ENCODE measurements at places on chromosomes 6 and 20.

DNA sequence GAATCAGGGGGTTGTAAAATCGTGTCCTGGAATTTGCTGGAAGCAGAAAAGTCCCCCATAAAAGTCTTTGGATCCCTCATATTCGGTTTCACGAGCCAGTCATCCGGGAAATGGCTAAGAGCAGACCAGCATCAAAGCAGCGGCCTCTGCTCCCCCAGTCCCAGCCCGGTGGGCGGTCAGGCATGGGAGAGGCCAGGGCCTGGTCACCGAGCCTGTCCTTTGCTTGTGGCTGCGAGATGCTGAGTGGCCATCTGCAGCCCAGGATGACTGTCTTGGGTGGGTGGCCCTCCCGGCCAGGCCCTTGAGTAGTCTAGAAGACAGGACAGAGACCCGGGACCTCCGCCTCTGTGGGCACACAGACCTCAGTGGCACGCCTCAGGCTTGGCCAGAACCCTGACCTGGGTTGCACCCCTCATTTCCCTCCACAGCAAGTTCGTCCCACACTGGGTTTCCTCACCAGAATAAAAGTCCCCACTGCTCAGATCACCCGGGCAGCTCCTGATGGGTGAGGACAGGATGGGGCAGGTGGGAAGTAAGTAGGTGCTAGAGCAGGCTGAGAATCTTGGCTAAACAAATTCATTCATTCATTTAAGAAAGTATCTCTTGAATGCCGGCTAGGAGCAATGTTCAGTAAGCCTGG, 172.1 kb downstream of the BMP7 start:
- DNase-seq = no peak

DNA sequence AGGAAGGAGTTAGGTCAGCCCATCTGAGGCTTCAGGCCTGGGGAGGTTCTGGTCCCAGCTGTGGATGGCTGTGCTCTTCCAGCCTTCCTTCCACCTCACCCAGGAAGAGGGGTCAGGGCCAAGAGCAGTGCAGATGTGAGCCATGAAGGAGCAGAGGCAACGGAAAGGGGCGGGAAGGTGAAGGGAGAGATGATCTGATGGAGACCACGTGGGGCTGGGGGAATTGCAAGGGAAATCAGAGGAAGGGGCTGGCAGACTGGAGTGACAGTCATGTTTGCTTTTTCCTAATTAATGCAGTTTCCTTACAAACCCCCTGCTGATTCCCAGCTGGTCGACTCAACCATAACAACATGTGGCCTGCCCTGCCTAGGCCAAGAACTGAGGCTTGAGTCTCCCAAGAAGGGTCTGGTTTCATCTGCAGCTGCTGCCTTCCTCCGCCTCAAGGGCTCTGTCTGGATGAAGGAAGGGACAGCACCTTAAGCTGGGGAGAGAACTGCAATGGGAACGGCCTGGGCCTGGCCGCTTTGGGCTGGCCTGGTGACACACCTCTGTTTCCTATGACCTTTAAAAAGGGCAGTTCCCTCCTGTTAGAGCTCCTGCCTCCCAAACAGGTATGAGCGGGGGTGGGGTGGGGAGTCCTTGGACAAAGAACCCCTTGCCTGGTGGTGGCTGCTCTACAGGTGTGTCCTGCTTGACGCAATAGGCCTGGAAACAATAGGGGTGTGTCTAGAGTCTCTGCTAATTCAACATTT, 7.8 kb upstream of the MRPS18A start:
- no peak for DNase-seq

GRCh38 chr6:110615722-110616121, 139.3 kb upstream of the SLC22A16 start:
- DNase-seq = no peak

DNA sequence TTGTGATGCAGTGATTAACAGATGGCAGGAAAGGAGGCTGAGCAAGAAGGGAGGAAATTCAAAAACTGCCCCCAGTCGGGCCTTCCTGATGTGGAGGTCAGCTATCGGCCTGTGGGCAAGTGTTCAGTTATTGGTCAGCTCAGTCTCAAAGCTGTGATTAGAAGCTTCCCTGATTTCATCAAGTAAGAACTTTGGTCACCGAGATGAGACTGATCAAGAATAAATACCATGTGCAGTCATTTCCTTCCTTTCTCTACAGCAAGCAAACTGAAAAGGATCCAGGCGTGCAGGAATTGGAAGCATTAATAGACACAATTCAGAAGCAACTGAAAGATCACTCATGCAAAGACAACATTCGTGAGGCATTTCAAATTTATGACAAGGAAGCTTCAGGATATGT, 69.7 kb downstream of the EFHC1 start:
- DNase-seq = no peak

DNA sequence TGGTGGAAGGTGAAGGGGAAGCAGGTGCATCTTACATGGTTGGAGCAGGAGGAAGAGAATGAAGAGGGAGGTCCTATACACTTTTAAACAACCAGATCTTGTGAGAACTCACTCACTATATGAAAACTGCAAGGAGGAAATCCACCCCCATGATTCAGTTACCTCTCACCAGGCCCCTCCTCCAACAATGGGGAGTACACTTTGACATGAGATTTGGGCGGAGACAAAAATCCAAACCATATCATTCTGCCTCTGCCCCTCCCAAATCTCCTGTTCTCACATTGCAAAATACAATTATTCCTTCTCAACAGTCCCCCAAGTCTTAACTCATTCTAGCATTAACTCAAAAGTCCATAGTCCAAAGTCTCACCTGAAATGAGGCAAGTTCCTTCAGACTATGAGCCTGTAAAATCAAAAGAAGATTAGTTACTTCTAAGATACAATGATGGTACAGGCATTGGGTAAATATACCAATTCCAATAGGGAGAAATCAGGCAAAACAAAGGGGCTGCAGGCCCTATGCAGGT, 60.5 kb downstream of the EDN1 start:
- DNase-seq = no peak

DNA sequence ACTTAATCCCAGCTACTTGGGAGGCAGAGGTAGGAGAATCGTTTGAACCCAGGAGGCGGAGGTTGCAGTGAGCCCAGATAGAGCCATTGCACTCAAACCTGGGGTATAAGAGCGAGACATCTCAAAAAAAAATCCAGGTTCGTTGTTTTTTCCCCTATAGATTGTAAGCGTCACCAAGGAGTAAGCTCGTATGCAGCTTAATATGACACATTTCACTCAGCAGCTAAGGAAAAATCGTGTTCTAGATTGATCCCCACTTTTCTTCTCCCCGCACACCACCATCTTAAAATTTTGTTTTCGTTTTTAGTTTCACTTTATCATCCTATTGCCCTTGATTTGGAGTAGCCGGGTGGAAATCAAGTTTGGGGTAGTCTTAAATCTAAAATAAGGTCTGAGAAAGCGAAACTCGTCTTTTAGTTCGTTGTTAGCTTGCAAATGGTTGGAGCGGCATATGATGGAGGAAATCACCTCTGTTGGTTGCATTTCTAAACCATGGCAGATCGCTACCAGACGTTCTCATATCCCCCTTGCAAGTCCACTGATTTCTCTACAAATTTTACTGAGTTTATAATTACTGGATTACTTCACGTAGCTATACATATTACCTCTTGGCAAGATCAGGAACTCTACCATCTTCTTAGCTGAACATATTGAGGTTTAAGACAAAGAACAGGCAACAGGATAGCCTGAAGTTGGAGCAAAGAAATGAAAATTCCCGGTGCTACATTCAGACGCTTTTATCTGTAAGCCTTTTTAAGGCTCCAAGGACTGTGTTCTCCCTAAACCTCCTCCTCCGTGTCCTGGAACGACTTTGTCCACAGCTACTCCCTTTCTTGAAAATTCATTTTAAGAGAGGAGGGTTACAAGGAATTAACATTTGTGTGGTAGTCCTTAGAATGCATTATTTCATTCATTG, 91.1 kb upstream of the BTN3A2 start:
- DNase-seq = no peak

DNA sequence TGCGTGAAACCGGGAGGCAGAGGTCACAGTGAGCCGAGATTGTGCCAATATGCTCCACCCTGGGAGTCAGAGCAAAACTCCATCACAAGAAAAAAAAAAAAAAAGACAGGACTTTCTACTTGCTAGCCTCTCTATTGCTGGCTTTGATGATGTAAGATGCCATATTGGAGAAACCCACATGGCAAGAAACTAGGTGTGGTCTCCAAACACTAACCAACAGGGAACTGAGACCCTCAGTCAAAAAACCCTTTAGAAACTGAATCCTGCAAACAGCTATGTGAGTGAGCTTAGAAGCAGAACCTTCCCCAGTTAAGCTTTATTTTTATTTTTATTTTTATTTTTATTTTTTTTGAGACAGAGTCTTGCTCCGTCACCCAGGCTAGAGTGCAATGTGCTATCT, 18.4 kb upstream of the ZBTB22 start:
- DNase-seq = no peak

- DNase-seq = no peak
These were observed 10.6 kb downstream of the PKHD1 start for GRCh38 chr6:52076791-52077179.

DNA sequence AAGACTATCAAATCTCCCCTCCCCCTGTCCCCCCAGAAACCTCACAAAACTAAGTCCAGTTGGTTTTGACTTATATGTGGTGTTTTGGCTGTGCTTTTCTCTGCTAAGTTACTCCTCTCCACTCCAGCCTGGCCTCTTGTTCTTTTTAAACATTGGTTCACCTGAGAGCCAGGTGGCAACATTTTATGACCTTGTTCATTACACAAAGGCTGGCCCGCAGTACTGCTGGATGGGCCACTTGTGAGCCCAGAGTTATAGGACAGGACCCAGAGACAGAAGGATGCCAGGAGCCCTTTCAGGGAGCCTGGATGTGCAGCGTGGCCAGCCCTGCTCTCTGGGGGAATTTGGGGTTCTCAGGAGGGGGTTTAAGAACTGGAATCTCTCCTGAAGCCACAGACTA, 90.0 kb downstream of the RAMACL start:
- DNase-seq = no peak

DNA sequence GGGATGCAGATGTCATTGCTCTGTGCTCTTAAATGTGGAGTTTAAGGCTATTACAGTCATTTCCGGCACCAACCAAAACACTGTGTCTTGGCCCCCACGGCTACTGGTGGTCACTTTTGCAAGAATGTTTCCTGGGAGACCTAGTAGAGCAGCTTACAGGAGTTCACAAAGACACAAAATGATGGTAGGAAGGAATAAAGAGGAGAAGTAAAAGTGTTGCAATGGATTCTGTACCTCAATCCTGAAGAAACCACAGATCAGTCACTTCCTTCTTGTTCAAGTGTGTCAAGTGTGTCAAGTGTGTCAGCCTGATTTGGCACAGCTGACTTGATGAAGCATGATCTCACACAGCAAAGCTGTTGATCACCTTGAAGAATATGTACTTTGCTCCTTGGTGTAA, 344.0 kb downstream of the PLCB1 start:
- no peak for DNase-seq

- no peak for DNase-seq
These were observed 37.9 kb upstream of the IRAK1BP1 start for GRCh38 chr6:78829407-78829806.

- DNase-seq = no peak
These were observed 167.1 kb downstream of the LAMA2 start for GRCh38 chr6:129050086-129050485.

All from erythroblast (primary cell).